ENCODE measurements at places on chromosomes 5 and 9. TPM values are rescaled to one million over a fixed set of nuclear protein-coding genes. Genes with fewer than 3 reads are reported as not detected.

Gene SPATA31E1
- not detected for total RNA-seq

Gene ZFP37
- 1.5 TPM for total RNA-seq

Gene NOXA1
- 0.17 TPM for total RNA-seq

Gene FBP2
- total RNA-seq = not detected

Gene ARHGEF39
- total RNA-seq = 15.0 TPM

Gene CCDC183
- not detected for total RNA-seq

Gene PCDH1
- total RNA-seq = 0.15 TPM

Gene DCTN3
- 125 TPM for total RNA-seq

Gene TMC1
- total RNA-seq = not detected

Gene SKP2
- 35.1 TPM for total RNA-seq

Gene PCDHA10
- not detected for total RNA-seq

Gene HMGCR
- 138 TPM for total RNA-seq

Gene ZDHHC11
- total RNA-seq = 0.34 TPM

Gene PCDHB3
- 0.15 TPM for total RNA-seq

Gene PPP2R2B
- under 0.01 TPM for total RNA-seq

Gene TNFSF15
- under 0.01 TPM for total RNA-seq
